ENCODE measurements at places on chromosomes 2 and 18. TPM values are rescaled to one million over a fixed set of nuclear protein-coding genes. Genes with fewer than 3 reads are reported as not detected.

- DNase-seq, result no peak
Measured at GRCh38 chr18:21362831-21363230, 120.8 kb downstream of the GREB1L start.

GRCh38 chr2:215249501-215249900 is 62.4 kb upstream of the ATIC start:
- DNase-seq, result no peak

DNA sequence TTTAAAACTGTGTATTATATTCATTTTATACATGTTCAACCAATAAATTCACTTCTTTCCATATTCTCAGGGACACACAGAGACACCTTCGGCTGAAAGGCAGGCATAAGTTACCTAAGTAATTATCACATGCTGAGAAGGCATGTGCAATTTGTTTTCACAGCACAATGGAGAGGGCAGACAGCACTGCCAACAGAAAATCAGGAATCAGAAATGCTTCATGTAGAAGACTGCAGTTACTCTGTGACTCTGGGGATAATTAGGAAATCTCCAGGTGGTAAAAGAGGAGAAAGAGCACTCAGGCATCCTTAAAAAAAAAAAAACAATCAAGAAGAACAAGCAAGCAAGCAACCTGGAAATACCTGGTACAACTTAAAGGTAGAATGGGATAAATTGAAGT is 49.3 kb downstream of the DSEL start:
- no peak for DNase-seq

DNA sequence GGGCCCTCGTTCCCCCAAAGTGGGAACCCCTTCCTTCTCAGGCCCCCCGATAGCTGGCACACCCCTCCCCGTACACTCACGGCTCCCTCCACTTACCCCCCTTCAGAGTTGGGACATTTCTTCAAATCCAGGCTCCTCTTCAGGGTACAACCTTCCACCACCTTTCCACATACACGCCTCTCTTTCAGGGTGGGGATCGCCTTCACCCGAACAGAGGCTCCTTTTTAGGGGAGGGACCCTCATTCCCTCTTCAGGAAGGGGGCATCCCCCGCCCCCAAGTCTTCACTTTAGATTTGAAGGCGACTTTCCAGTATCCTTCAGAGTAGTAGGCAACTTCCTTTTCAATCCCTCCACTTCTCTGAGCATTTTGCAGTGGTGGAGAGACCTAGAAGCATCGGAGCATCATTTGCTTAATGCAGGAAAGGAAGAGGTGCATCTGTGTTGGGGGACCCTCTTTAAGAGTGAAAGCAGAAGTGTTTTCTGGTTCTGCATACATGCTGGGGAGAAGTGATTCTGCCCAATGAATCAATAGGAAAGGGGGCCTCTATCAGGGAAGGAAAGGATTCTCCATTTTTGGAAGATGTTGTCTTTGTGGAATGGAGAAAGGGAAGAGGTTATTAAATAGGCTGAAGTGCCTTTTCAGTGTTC is 845 bp downstream of the EML4 start:
- DNase-seq, result no peak

DNA sequence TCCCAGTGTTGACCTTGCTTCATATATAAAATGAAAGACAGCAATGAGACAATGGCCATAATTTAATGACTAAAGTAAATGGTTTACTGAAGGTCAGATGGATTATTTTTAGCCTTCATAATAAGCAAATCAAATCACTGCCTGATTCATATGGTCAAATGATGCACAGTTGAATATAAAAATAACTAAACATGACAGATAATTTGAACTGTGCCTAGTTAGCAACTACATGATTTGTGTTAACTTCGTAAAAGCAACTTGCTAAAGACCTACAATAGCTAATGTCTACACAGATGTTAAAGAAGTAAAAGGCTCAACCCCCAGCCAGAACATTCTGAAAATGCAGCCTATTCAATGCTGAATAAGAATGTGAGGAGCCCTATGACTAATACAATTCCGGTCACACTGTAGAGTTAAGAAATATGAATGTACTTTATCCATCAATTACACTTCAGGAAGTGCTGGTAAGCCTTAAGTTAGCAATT is 590.8 kb upstream of the CDH2 start:
- DNase-seq, result no peak

DNA sequence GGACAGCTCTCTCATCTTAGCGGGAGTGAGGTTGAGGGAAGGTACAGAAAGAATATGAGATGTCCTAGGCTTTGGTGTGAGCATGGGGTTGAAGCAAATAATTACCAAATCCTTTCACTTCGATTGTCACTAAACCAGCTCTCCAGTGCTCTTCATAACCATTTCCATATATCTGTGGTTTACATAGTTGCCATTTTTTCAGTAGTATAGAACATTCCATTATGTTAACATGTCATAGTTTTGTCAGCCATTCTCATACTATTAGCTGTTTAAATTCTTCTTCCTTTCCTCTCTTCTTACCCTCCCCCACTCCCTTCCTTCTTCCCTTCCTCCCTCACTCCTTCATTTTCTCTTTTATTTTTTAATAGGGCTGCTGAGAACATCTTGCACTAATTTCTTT is 205.9 kb downstream of the BABAM2 start:
- no peak for DNase-seq

DNA sequence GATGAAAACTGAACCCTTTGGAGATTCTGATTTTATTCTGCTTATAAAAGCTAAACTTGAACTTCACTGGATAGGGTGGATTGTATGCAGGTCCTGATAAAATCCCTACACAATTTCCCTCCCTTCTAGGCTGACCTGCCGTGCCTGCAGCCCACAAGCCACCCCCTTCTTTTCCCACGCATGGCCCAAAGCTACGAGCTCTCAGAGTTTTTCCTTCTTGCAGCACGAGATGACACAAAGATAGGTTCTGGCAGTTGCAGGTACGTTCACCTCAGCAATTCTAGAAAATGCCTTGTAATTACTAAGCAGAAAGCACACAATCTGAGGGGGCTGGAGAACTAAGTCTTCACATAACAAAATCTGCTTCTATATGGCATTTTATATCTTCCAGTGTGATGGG is 110.6 kb upstream of the ATP8B1 start:
- DNase-seq, result no peak

- DNase-seq, result no peak
Measured at GRCh38 chr2:67516362-67516761, 119.2 kb downstream of the ETAA1 start.

GRCh38 chr18:79587226-79587741 is 92.3 kb upstream of the CTDP1 start:
- no peak for DNase-seq

DNA sequence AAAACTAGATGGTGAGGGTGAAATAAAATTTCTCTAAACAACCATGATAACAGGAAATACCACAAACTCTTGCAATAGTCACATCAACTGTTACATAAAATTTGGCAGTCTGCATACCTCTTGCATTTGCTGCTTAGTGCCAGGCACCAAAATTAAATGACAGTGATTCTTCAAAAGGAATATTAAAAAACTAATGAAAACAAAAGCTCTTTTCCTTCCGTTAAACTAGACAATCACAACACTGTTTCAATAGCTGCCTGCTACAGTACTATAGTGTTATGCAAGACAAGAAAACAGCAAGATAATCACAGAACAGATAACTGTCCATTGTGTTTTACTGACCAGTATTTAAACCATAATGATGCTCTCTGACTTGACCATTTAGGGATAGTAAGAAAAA is 239.0 kb upstream of the SMAD7 start:
- no peak for DNase-seq

GRCh38 chr18:79617511-79618500 is 61.8 kb upstream of the CTDP1 start:
- no peak for DNase-seq

DNA sequence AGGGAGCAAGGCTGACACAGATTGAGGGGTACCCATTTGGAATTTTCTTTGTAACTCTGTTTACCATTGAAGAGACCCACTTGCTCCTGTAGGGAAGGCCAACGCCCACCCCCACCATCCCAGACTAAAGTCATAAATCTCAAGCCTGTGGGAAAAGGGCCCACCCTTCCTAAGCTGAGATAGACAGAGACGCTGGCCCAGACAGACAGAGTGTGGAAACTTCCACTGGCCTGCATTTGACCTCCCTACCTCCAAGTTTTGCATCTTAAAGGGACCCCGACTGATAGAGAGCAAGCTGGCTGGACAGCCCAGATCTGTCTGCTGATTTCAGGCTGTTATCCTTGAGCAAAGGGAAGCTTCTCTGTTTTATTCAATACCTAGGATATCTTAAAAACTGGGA is 48.2 kb upstream of the SLC14A2 start:
- no peak for DNase-seq

Gene MARCHF4
- polyA plus RNA-seq, result 0.36 TPM

Gene CAPN13
- 1.6 TPM for polyA plus RNA-seq

Gene CRYBA2
- not detected for polyA plus RNA-seq

All from right lung (tissue), 10 donors.